H1 (cell line): ENCODE measurements at places on chromosomes 3 and 15.
A peak's percentile ranks its signal among the peaks of the same experiment; 100 is the strongest.

- no peaks in the 10 kb centered on the region for H3K4me1 ChIP-seq
- H3K27ac ChIP-seq: no peak overlapping the region
- H3K27me3 ChIP-seq: no peaks in the 10 kb centered on the region
- DNase-seq: no peak
- H3K36me3 ChIP-seq: no peaks in the 10 kb centered on the region
Observed at GRCh38 chr15:35934383-35935049, 388.6 kb upstream of the DPH6 start.

- no peak overlapping the region for H3K4me3 ChIP-seq
- H3K27ac ChIP-seq: no peak overlapping the region
- H3K4me1 ChIP-seq: no peaks in the 10 kb centered on the region
- H3K27me3 ChIP-seq: no peaks in the 10 kb centered on the region
- H3K36me3 ChIP-seq: no peaks in the 10 kb centered on the region
Observed at GRCh38 chr3:186142393-186142932, 33.6 kb upstream of the ETV5 start.

DNA sequence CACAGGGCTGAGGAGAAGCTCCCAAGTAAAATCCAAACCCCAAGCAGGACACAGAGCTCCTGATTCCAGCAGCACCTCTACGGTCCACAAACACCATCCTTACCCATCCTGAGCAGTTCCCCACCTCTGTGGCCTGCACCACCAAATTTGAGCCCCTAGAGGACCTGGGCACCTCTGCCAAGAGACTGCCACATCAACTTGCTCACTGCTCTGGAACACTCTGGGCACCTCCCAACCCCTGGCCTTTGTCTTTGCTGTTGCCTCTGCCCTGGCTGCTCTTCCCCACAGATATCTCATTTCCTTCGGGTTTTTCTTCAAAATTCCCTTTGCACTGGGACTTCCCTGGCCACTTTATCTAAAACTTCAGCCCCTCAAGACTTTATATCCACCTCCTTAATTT lies 5.8 kb downstream of the RLBP1 start:
- no peaks in the 10 kb centered on the region for H3K27me3 ChIP-seq
- no peak for DNase-seq
- H3K36me3 ChIP-seq: no peaks in the 10 kb centered on the region

DNA sequence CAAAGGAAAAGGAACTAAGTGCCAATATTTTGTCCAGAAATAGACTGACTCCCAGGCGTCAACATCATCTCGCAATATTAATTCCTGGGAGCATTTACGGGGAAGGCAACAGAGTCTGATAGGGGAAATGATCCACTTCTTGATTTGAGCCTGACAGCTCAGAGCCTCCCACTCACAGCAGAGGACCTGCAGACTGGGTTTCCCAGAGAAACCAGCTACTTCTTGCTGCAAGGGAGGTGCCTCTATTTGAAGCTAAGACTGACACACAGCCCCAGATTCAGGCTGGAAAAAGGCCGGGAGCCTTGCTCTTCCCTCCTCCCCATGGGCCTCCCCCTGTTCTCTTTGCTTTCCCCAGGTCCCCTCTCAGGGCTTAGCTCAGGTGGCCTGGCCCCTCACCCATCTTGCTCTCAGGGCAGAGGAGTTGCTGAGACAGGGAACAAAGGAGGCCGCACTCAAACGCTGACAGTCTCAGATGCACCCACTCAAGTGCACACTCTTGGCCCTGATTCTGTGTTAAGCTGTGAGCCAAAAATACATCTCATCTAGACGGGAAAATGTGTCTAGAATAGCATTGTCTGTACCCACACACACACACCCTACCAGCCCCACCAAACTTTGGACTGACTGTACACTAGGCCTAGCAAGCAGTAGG lies 49.8 kb upstream of the DCLK3 start:
- H3K36me3 ChIP-seq: no peaks in the 10 kb centered on the region
- no peaks in the 10 kb centered on the region for H3K27me3 ChIP-seq
- no peak for DNase-seq
- H3K27ac ChIP-seq: no peak overlapping the region
- no peaks in the 10 kb centered on the region; the same call in 1 of the 2 replicates for H3K4me1 ChIP-seq

DNA sequence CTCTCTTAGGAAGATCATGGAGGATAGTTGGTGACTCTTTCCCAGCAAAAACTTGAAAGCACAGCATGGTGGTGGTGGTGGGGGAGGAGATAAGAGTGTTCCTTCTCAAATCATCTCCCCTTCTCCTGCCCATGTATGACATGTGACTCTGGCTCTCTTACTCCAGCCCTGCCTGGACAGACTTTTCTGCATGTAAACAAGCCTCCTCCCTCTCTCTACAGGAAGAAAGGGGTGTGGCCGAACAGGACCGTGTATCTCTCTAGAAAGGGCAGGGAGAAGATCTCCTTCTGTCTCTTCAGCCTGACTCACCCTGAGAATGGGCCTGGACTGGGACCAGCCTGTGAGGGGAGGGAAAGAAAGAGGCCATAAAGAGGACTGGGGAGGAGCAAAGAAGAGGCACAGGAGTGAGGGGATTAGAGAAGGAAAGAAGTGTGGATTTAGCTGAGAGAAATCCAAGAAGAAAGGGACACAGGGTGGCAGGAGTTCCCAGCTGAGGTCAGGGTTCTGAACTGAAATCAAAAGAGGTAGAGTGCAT lies 1.5 kb downstream of the CELF6 start:
- H3K27ac ChIP-seq: no peak overlapping the region
- no peak for DNase-seq
- H3K4me1 ChIP-seq: no peaks in the 10 kb centered on the region

DNA sequence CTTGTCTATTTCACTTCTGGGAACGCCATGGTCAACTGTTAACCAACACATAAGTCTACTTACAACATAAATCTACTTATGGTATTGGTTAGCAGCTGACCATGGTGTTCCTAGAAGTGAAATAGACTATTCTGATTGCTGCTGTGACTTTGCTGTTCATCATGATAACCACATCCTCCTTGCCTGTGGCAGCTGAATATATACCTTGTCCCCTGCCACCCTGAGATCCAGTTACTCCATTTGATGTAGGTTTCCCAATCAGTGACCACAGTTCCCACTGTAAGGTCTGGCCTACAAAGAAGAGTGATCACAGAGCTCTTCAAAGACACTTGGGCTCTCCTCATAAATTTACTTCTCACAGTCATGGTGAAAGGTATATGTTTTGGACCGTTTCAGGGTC lies 66.8 kb upstream of the ALDH1A3 start:
- H3K36me3 ChIP-seq: no peaks in the 10 kb centered on the region
- H3K4me1 ChIP-seq: no peaks in the 10 kb centered on the region
- no peak overlapping the region for H3K27ac ChIP-seq
- no peaks in the 10 kb centered on the region for H3K27me3 ChIP-seq

- no peaks in the 10 kb centered on the region for H3K27me3 ChIP-seq
- no peaks in the 10 kb centered on the region; the same call in 1 of the 2 replicates for H3K4me1 ChIP-seq
- H3K27ac ChIP-seq: no peak overlapping the region
- no peaks in the 10 kb centered on the region for H3K36me3 ChIP-seq
Observed at GRCh38 chr3:156620260-156620659, 54.1 kb upstream of the TIPARP start.

GRCh38 chr3:47803480-47804025 lies 615 bp downstream of the DHX30 start:
- peak overlapping the region; percentile 89 for H3K4me3 ChIP-seq
- H3K27ac ChIP-seq: peak overlapping the region; percentile 73
- H3K27me3 ChIP-seq: no peaks in the 10 kb centered on the region
- no peak for DNase-seq
- peaks cover 24% of the 10 kb centered on the region; the same call in 1 of the 2 replicates for H3K36me3 ChIP-seq

GRCh38 chr15:25670025-25670554 lies 193.0 kb downstream of the ATP10A start:
- peaks cover 8% of the 10 kb centered on the region for H3K4me1 ChIP-seq
- peak overlapping the region; percentile 30; the same call in 1 of the 2 replicates for H3K4me3 ChIP-seq
- DNase-seq: peak; percentile 61
- peak overlapping the region; percentile 18; the same call in 1 of the 2 replicates for H3K27ac ChIP-seq

DNA sequence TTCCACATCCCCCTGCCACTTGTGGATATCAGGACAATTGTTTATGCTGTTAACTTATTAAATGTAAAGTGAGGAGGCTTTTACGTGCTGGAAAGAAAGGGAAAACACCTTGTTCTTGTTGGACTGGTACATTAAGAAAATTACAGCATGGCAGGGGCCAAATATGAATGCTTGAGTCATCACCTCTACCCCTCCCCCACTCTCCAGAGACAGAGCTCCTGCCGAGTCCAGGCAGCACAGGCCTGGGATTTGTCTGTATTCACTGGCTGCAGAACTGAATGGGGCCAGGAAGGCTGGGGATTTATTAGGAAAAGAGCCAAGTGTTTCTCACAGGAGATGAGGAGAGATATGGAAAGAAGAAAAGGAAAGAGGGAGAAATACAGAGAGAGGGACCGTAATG lies 308.9 kb downstream of the EPHB1 start:
- H3K27ac ChIP-seq: no peak overlapping the region
- no peak for DNase-seq
- H3K4me3 ChIP-seq: no peak overlapping the region
- H3K4me1 ChIP-seq: no peaks in the 10 kb centered on the region; the same call in 1 of the 2 replicates

DNA sequence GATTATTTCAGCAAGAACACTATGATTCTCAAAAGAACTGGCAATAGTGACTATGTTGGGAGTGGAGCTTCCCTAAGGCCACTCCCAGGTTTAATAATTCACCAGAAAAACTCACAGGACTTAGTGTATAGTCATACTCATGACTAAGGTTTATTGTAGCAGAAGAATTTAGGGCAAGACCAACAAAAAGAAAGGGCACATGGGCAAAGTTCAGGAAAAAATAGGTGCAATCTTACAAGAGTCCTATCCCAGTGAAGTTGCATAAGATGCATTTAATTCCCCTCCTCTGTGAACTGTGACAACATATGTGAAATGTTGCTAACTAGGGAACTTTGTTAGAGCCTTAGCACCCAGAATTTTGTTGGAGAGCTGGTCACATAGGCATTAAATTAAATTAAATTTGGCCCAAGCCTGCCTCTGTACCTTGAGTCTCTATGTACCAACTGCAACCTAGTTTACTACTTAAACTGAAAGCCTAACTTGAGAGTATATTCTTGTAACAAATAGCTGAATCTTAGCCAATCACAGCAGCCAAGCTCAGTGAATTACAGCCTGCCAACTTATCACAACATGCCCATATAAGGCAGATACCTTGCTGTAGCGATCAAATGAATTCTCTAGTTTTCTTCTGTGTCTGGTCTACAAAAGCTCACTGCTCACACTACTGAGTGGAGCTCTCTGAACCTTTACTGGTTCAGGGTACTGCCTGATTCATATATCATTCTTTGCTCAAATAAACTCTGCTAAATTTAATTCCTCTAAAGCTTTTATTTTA lies 386.2 kb upstream of the ARHGEF26 start:
- no peak overlapping the region for H3K27ac ChIP-seq
- no peak overlapping the region for H3K4me3 ChIP-seq
- peaks cover 3% of the 10 kb centered on the region for H3K36me3 ChIP-seq

DNA sequence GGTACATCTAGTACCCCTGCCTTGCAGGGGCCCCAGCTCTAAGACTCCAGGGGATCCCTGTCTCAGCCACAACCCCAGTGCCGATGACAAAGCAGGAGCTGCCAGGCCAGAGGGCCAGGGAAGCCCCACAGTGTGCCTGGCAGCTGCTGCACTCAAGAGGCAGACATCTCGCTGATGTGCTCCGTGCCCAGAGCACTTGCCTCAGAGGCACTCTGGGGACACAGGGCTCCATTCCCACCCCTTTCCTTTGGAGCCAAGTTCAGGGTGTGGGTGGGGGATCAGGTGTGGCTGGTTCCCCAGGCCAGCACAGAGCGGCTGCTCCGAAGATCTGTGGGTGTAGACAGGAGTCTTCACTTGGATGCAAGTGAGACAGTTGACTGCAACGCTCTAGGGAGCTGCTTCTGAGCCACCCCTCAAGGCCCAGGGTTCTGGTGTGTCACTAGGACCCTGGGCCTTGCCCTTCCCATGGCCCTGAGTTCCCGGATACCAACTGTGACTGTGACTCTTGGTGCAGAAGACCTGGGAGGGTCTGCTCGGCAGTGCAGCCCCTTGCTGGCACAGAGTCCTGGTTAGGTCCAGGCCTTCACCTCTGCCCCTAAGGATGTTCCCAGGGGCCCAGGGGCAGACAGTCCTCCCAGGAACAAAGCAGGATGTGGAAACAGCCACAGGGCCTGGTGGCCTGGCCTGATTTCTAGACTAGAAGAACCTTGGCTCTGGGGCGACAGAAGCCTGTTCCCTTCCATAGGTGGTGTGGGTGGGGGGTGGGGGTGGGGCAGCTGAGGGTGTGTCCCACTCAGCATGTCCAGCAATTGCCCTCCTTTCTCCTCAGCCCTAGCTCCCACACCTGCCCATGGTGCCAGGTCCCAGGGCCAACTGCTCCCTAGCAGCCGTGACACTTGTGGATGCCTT lies 2.5 kb downstream of the NT5DC2 start:
- no peak overlapping the region for H3K4me3 ChIP-seq
- H3K4me1 ChIP-seq: peaks cover 19% of the 10 kb centered on the region
- H3K27ac ChIP-seq: no peak overlapping the region
- H3K36me3 ChIP-seq: peaks cover 28% of the 10 kb centered on the region
- no peak for DNase-seq

GRCh38 chr3:184261854-184262763 lies 756 bp upstream of the CAMK2N2 start:
- H3K4me1 ChIP-seq: 0 out of 2 replicates have a peak, but pooled peaks cover 3% of the 10 kb centered on the region
- H3K27me3 ChIP-seq: peaks cover 42% of the 10 kb centered on the region
- DNase-seq: no peak
- no peaks in the 10 kb centered on the region for H3K36me3 ChIP-seq
- H3K4me3 ChIP-seq: peak overlapping the region; percentile 75
- H3K27ac ChIP-seq: no peak overlapping the region

GRCh38 chr3:31704591-31705179 lies 172.0 kb downstream of the STT3B start:
- no peak for DNase-seq
- peaks cover 3% of the 10 kb centered on the region; the same call in 1 of the 2 replicates for H3K36me3 ChIP-seq
- no peak overlapping the region for H3K4me3 ChIP-seq
- no peaks in the 10 kb centered on the region; the same call in 1 of the 2 replicates for H3K4me1 ChIP-seq
- H3K27me3 ChIP-seq: no peaks in the 10 kb centered on the region

DNA sequence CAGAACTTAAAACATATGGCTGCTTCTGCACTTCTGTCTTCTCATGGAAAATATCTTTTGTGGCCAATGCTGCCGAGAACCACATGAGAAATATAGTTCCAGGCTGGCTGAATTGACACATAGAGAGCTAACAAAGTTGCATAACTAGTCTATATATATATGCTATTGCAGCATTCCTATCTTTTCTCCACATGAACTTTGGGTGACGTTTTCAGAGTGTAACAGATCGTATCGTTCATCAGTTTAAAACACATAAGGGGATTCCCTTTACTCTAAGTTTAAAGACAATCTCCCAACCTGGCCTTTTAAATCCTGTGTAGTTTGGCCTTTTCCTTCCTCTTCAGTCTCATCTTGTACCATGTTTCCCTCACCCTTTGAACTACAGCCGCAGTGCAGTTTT lies 394.2 kb upstream of the CBLB start:
- H3K36me3 ChIP-seq: no peaks in the 10 kb centered on the region
- no peak overlapping the region for H3K4me3 ChIP-seq
- H3K27ac ChIP-seq: no peak overlapping the region
- H3K4me1 ChIP-seq: no peaks in the 10 kb centered on the region
- no peak for DNase-seq

DNA sequence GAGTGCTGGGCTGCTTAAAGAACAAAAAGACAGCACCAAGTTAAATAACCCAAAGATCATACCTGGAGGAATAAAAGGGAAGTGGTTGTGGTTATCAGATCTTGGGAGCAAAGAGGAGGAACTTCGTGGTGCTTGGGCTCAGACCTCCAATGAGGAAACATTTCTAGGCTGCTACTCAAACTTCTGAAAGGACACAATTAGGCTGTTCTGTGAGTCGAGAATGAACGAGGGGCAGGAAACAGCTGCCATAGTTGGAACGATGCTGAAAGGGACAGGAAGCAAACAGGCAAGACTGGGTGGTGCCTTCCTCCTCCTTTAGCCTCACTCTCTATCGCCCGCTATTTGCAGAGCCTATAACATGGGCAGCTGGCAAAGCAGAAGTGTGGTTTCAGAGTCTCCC lies 276.3 kb upstream of the ARRDC4 start:
- no peak overlapping the region for H3K27ac ChIP-seq
- no peaks in the 10 kb centered on the region for H3K4me1 ChIP-seq
- H3K27me3 ChIP-seq: no peaks in the 10 kb centered on the region
- H3K36me3 ChIP-seq: no peaks in the 10 kb centered on the region
- DNase-seq: no peak
